Bronchial epithelial cell (primary cell): ENCODE measurements at places on chromosomes 5 and 9. TPM values are rescaled to one million over a fixed set of nuclear protein-coding genes. Genes with fewer than 3 reads are reported as not detected.

The SYK gene
- 29.2 and 29.7 TPM in 2 replicates for total RNA-seq

- no peak for DNase-seq
Observed at GRCh38 chr5:143166090-143166489, 237.4 kb downstream of the NR3C1 start.

DNA sequence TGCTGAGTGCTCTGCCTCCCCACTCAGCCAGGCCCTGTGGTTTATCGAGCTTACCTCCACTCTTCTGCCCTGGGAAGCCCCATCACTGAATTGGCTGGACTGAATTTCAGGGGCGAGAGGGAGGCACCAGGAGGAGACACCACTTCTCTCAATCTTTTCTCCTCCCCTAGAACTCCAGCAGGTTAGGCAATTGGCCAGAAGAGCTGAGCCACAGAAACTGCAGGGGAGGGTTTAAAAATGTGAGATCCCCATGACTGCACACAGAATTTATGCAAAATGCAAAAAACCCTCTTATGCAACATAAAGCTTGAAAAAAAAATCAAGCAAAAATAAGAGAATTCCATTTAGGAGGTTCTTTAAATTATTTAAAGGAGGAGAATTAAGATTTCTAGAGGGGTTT is 29.9 kb downstream of the TUT7 start:
- no peak for DNase-seq

The IL3 gene
- not detected in 2 replicates for total RNA-seq

GRCh38 chr5:50576686-50577256 is 89.7 kb upstream of the PARP8 start:
- DNase-seq: no peak

GRCh38 chr5:76332611-76333205 is 70.4 kb upstream of the IQGAP2 start:
- DNase-seq: no peak

DNA sequence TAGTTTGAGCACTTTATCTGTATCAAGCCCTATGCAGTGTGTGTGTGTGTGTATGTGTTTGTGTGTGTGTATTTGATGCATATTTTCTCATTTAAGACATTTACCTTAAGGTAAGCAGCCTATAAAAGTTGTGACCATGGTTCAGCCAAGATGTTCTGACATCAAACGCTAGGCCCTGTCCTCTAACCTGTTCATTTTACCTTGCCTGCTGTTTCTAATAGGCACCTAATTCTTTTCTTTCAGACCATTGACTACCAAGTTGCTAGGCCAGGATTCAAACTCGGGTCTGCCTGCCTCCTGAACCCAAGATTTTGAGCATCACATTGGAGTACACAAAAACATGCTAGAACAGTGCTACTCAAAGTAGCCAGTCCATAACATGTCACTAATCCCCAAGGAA is 274.5 kb downstream of the PLK2 start:
- no peak for DNase-seq

The CCL21 gene
- not detected in 2 replicates for total RNA-seq

DNA sequence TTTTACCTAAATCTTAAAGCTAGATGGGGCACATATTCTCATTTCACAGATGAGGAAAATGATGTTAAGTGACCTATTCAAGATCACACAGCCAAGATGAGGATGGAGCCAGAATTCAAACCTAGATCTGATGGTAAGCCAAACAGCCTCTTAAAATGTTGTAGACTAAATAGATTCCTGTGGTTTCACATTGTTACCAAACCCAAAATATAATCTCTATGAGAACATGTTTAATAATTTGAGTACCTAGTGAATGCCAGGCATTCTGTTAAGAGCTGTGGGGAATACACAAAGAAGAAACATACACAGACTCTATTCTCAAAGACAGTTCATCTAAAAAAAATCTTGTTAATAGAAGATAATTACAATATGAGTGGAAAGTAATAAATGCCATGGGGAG is 25.2 kb downstream of the HOMER1 start:
- DNase-seq: no peak
